ENCODE measurements at places on chromosomes 6 and 20.

- DNase-seq: peak; percentile 64
Observed at GRCh38 chr6:79687759-79688158, 56.6 kb downstream of the SH3BGRL2 start.

- DNase-seq: no peak
Observed at GRCh38 chr6:47801984-47802383, 20.2 kb downstream of the OPN5 start.

DNA sequence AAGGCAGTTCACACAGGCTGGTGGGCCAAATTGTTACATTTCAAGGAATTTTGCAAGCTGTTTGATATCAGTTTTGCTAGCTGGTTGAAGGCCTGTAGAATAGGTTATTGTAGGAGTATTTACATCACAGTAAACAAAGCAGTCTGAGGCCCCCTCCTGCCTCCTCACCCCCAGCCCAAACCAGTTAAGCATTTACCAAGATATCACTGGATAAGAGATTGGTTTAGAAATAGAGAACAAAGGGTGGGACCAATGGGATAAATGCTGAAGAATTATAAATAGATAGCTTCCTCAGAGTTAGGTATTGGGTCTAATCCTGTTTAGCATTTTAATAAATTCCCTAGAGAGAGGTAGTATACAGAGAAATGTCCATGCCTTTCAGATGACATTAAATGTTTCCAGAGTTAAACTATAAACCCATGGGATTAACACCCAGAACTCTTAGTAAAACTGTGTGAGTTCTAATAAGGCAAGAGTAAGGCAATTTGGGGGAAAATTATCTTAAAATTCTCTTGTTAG, 2.3 kb upstream of the PHACTR2 start:
- no peak for DNase-seq

DNA sequence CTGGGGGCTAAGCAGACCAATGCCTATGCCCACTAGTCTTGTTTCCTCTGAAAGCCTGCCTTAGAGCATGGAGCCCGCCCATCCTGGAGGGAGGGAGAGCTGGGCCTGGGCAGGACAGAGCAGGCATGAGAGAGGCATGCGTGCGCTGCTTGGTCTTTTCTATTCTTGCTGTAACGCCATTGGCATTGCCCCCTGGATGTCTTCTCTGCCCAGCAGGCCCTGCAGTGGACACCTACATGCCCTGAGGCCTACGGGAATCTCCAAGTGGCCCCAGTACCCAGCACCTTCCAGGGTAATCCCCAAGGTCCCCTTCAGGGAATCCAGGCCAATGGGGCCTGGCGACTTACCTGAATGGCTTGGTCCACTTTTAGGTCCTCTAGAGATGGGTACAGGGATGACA, 8.9 kb downstream of the SDCBP2 start:
- DNase-seq: no peak

DNA sequence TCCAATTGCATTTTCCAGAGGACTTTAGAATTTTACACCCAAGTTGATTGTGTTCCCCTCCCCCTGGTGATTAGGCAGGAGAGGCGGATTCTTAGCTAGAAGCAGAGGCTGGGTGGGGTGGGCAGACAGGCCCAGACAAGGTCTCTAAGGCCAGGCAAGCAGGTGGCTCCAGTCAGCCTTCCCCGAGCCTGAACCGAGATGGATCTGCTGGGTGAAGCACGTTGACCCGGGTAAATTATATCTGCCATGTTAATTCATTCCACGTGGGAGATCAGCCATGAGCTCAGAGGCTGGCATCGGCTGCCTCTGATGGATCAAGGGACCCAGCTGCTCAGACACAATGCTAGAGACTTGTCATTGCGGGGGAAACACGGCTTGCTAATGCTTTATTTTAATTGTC, 159.5 kb upstream of the MAFB start:
- DNase-seq: no peak

- DNase-seq: no peak
Observed at GRCh38 chr6:166928644-166929541, 27.5 kb downstream of the RNASET2 start.

DNA sequence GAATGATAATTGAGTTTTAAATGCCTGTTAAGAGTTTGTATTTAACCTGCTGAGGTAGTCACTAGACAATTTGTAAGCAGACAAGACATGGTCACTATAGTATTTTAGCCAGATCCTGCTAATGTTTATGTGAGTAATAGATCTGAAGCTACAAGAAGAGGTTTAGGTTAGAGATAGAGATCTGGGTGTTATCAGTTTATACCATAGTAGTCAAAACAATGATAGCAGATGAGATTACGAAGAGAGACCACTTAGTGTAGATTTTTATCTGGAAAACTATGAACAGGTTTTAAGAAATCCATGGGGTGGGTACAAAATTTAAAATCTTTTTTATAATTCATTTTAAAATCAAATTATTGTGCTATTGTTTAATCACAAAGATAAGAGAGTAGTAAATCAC, 47.5 kb downstream of the PHIP start:
- DNase-seq: no peak

DNA sequence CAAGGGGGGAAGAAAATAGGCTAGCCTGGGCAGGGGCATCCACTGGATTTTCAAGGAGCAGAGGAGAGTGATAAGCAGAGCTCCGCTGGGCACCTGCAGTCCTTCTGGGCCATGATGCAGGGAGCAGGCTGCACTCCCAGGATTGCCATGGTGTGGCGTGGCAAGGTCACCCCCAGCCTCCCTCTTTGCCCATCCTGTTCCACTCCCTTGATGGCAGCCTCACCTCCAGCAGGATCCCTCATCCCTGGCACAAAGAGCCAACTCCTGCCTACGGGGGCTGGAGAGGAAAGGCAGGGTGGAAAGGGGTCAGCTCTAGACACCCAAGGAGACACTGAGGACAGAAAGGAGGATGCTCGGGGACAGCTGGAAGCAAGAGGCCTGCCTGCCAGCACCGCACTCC, 22.4 kb upstream of the MYMX start:
- DNase-seq: no peak

DNA sequence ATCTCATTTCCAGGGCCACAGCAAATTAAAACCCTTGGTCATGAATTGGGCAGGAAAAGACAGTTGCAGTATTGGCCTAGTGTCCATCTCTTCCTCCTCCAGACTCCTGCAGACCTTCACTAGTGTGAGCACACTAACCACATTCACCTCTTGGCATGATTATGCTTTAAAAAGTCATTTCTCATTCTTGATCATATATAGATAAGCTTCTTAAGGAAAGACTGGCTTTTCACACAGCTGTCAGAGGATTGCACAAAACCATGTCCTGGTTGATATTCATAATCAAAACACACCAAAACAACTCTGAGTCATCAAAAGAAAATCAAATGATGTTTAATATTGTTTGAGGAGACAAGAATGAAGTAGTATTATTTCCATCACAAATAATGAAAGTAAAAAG, 52.1 kb downstream of the TMEM200A start:
- DNase-seq: peak; percentile 46

DNA sequence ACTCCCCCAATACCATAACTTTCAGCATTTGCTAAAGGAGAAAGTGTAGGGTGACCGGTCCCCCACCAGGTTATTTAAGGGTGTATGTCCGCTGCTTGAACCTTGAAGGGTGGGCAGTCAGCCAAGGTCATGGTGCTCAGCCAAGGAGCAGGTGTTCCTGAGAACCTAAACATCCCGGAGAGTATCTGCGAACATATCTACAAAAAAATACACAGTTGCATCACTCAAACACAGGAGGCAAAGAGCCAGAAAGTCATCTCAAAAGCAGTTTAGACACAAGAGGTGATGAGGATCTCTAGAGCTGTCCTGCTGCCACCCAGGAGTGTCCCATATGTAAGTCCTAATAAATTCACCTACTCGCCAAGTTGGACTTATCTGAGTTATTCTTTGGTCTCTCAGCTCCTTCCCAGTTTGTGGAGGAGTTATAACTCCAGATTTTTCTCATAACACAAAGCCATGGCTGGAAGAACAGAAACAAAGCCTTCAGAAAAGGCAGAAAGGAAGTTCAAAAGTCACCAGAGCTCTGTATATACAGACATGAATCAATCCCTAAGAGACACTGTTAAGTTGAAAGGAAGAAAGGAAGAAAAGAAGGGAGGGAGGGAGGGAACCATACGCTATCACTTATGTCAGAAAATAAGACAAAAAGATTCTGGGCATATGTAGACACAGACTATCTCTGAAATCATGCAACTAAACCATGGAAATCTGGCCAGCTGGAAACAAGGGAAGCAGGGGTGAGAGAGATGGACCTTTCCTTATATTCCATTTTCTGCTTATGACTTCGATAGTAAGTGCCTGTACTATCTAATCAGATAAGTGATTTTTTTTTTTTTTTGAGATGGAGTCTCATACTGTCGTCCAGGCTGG, 11.3 kb downstream of the MBOAT1 start:
- peak; percentile 52 for DNase-seq

- no peak for DNase-seq
Observed at GRCh38 chr6:160263196-160263939, 4.7 kb upstream of the SLC22A2 start.

- DNase-seq: no peak
Observed at GRCh38 chr6:40349901-40350746, 237.0 kb downstream of the LRFN2 start.

DNA sequence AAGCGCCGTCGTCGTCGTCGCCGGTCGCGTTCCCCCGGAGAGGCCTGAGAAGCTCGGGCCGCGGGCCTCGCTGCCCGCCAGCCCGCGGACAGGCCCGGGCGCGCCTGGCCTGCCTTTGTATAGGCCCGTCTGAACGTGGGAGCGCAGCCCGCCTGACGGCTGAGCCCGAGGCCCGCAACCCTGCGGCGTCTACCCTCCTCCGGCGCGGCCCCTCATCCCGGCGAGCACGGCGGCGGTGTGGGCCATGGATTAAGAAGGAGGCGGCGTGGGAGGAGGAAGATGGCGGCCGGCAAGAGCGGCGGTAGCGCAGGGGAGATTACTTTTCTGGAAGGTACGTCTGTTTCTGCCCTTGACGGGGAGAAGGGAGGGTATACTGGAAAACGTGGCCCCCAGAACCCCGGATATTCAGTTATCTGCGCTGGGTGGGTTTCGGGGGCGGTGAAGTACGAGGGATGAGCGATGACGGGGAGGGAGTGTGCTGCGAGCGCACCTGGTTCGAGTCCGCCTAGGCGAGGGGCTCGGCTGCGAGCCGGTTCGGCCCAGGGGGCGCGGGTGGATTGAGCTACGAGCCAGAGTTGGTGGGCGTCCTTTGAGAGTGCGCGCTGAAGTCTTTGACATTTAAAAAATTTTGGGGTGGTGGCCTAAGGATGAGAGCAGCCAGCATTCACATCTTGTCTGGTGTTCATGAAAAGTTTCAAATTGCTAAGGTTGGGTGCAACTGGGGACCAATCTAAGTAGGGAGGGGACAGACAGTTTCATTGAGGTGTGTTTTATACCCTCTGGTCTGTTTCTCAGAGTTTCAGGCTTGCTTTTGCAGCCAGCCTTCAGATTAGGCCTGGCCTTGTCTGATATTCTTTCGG, 796 bp downstream of the SENP6 start:
- DNase-seq: peak; percentile 74

- no peak for DNase-seq
Observed at GRCh38 chr20:46349742-46350056, 41.4 kb upstream of the CDH22 start.

GRCh38 chr6:80446454-80447045, 340.1 kb downstream of the BCKDHB start:
- no peak for DNase-seq

GRCh38 chr6:5059036-5059896, 25.9 kb upstream of the PPP1R3G start:
- no peak for DNase-seq

DNA sequence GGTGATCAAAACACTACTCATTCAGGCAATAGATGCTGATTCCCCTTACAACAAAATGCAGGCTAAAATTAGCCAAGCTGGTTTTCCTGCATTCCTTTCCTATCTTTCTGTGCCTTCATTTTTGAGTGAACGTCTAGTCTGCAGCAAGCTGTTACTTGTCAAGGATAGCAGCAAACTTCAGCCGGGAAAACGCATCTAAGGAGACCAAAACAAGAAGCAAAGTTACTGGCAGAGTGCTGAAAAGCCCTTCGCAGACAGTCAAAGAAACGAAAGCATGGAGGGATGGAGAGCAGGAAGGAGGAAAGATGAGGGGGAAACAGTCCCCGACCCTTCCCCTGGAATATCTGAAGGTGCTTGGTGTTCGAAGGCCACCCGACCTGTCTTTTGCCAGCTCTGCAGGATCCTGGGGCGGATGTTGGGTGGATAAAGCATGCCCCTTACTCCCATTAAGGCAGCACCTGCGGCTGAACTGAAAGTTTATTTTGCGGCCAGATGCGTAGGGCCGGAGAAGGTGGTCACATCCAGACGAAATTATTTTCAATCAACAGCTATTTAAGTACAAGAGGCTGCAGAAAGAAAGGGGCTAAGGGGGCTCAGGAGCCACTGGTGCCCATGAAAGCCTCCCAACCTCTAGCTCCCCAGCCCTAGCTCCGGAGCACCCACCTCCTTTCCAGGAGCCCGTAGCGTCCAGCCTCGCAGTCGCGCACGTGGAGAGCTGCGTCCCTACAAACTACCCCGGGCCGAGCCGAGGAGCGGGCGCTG, 538 bp downstream of the FERMT1 start:
- no peak for DNase-seq

GRCh38 chr6:1001655-1002349, 308.9 kb upstream of the EXOC2 start:
- DNase-seq: no peak

DNA sequence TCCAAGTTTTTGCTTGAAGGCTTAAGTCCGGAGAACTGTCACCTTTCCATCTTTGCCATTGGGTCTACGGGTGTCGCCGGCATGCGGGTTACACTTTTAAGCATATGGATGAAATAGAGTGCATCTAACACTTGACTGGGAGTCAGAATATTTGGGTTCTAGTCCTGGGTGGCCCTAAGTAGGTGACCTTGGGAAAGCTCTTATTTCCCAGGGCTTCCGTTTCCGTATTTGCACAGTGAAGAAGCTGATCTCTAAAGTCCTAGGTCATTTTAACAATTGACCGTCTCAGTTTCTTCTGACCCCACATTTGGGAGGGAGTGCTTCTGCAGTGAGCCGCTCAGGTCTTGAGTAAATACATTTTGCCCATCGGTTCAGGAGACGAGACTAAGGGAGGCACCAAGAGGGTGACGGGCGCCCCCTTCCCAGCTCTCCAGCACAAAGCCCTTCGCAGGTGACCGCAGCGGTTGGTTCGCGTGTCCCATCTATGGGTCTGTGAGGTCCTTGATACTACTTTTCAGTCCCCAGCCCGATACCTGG, 651 bp upstream of the BLTP3A start:
- peak; percentile 90 for DNase-seq

GRCh38 chr6:16183187-16183664, 54.3 kb downstream of the MYLIP start:
- DNase-seq: peak; percentile 86

DNA sequence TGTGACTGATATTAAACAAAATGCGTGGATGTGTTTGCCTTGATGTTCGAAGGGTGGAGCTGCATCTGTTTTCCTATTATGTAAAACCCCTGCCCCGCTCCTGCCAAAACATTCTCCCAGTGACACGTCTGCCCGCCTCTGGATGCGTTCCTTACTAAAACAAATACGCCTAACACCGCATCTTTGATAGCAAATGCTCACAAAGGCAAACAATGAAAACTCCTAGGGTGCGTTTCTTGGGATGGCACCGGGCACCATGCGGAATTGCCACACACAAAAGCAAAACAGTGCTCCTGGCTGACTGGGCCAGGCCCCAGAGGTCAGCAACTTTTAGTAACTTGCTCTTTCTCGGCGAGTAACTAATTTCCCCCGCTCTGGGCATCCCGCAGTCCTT, 9.0 kb upstream of the FOXC1 start:
- DNase-seq: no peak

All from OCI-M1 (cell line).